Thoracic aorta (tissue), 2 donors: ENCODE measurements at places on chromosomes 1 and 21.
A peak's percentile ranks its signal among the peaks of the same experiment; 100 is the strongest.

- no peaks in the 10 kb centered on the region for H3K36me3 ChIP-seq
- no peaks in the 10 kb centered on the region for H3K27me3 ChIP-seq
- no peak overlapping the region for H3K4me3 ChIP-seq
- no peak for DNase-seq
- no peaks in the 10 kb centered on the region for H3K4me1 ChIP-seq
These were observed 176.9 kb upstream of the VAMP3 start for GRCh38 chr1:7594002-7594713.

- H3K27ac ChIP-seq, result no peak overlapping the region
- H3K36me3 ChIP-seq, result no peaks in the 10 kb centered on the region
These were observed 135.2 kb downstream of the ELAVL4 start for GRCh38 chr1:50243939-50244338.

- no peaks in the 10 kb centered on the region for H3K36me3 ChIP-seq
- H3K4me1 ChIP-seq, result peaks cover 62% of the 10 kb centered on the region
- H3K4me3 ChIP-seq, result no peak overlapping the region
- no peaks in the 10 kb centered on the region for H3K27me3 ChIP-seq
- no peak overlapping the region for H3K27ac ChIP-seq
These were observed 124.2 kb downstream of the AKT3 start for GRCh38 chr1:243725846-243726245.

DNA sequence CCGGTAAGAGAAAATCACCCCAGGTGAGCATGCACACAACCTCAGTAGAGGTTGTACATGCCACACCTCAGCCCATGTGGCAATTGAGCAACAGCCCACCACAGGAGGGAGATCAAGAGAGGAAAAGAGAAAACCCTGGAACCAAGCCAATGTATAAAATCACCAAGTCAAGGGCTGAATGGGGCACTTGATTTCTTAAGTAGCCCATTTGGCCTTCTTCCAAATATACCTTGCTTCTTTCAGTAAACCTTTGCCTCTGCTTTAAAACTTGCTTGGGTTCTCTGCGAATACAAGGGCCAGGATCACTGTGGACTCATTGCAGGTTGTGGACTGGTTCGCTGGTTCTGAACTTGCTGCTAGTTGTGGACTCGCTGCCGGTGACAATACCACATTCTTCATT lies 1814.0 kb downstream of the PLA2G4A start:
- no peak for DNase-seq
- H3K27me3 ChIP-seq, result no peaks in the 10 kb centered on the region
- H3K36me3 ChIP-seq, result no peaks in the 10 kb centered on the region

GRCh38 chr1:41135196-41135947 lies 106.7 kb downstream of the SCMH1 start:
- DNase-seq, result no peak
- no peaks in the 10 kb centered on the region for H3K27me3 ChIP-seq
- H3K27ac ChIP-seq, result no peak overlapping the region
- H3K36me3 ChIP-seq, result peaks cover under 1% of the 10 kb centered on the region
- H3K4me1 ChIP-seq, result no peaks in the 10 kb centered on the region

- H3K27me3 ChIP-seq, result no peaks in the 10 kb centered on the region
- no peaks in the 10 kb centered on the region for H3K36me3 ChIP-seq
- H3K27ac ChIP-seq, result no peak overlapping the region
- no peak for DNase-seq
- H3K4me1 ChIP-seq, result peaks cover 16% of the 10 kb centered on the region
These were observed 2.7 kb upstream of the PLEKHO1 start for GRCh38 chr1:150146849-150147542.

- H3K27me3 ChIP-seq, result no peaks in the 10 kb centered on the region
- H3K36me3 ChIP-seq, result no peaks in the 10 kb centered on the region
- peaks cover 11% of the 10 kb centered on the region for H3K4me1 ChIP-seq
- no peak overlapping the region for H3K4me3 ChIP-seq
- DNase-seq, result no peak
These were observed 6.4 kb downstream of the MYOM3 start for GRCh38 chr1:24105368-24106160.

DNA sequence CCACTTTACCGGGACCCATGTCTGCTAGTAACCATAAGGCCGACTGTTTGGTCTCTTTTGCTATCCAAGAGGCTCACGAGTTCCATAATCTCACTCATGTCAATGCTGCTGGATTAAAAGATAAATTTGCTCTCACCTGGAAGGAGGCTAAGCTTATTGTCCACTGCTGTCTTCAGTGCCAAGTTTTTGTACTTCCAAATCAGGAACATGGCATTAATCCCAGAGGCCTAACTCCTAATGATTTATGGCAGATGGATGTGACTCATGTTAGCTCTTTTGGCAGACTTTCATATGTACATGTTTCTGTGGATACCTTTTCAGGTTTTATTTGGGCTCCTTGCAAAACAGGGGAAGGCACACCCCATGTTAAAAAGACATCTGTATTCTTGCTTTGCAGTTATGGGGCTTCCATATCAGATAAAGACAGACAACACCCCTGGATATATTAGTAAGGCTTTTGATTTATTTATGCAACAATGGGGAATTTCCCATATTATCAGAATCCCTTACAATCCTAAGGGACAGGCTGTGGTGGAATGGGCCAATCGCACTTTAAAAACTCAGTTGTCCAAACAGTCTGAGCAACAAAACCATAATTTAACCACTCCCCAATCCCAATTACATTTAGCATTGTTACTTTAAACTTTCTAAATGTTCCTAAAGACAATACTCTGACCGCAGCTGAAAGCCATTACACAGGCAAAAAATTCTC lies 162.7 kb downstream of the IER5 start:
- H3K4me3 ChIP-seq, result no peak overlapping the region
- DNase-seq, result no peak
- H3K4me1 ChIP-seq, result no peaks in the 10 kb centered on the region
- H3K27me3 ChIP-seq, result no peaks in the 10 kb centered on the region
- no peaks in the 10 kb centered on the region for H3K36me3 ChIP-seq

DNA sequence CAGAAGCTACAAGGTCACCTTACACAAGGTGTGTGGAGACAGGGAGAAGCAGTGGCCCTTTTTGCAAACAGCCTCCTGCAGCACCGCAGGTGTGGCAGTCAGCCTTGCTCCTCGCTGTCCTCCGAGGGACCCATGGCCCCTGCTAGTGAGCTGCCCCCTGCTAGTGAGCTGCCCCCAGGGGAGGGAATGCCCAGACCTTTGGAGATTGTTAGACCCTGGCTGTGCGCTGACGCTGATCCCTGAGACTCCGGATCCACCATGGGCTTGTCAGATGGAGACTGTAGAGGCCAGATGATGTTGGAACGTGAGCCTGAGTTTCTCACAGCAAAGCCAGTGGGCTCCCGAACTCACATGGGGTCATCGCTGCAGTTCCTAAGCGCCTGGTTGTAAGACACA lies 172.2 kb downstream of the NPHP4 start:
- H3K4me1 ChIP-seq, result no peaks in the 10 kb centered on the region
- H3K27me3 ChIP-seq, result no peaks in the 10 kb centered on the region
- H3K27ac ChIP-seq, result no peak overlapping the region
- H3K4me3 ChIP-seq, result no peak overlapping the region
- H3K36me3 ChIP-seq, result no peaks in the 10 kb centered on the region

- H3K36me3 ChIP-seq, result no peaks in the 10 kb centered on the region
- no peaks in the 10 kb centered on the region for H3K4me1 ChIP-seq
- H3K4me3 ChIP-seq, result no peak overlapping the region
- no peak overlapping the region for H3K27ac ChIP-seq
These were observed 39.3 kb upstream of the CSF3R start for GRCh38 chr1:36522021-36522420.

- no peak overlapping the region for H3K27ac ChIP-seq
- H3K4me3 ChIP-seq, result no peak overlapping the region
- no peak for DNase-seq
- no peaks in the 10 kb centered on the region for H3K36me3 ChIP-seq
These were observed 214.0 kb downstream of the ZC3H11B start for GRCh38 chr1:219398815-219399396.

GRCh38 chr1:33057095-33057494 lies 20.4 kb upstream of the AK2 start:
- H3K27me3 ChIP-seq, result no peaks in the 10 kb centered on the region
- H3K4me1 ChIP-seq, result peaks cover 11% of the 10 kb centered on the region
- no peak overlapping the region for H3K27ac ChIP-seq
- H3K36me3 ChIP-seq, result no peaks in the 10 kb centered on the region

DNA sequence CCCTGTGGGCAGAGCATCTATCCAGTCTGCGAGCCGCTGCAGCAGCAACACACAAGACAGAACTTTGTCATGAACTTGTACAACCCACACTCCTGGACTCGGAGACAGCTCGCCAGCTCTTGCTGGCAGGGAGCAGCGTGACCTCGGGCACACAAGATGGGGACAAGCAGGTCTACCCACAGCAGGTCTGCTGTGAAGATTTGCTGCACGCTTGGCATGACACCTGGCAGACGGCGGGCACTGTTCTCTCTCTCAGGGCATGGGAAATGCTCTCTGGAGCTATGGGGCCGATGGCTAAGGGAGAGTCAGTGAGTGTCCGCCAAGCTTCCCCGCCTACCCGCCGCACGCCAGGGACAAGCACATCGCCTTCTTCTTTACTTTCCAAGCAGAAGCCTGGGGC lies 90.0 kb downstream of the STUM start:
- H3K4me3 ChIP-seq, result no peak overlapping the region
- peaks cover 4% of the 10 kb centered on the region for H3K4me1 ChIP-seq
- no peak overlapping the region for H3K27ac ChIP-seq
- peaks cover 10% of the 10 kb centered on the region for H3K36me3 ChIP-seq

- peak overlapping the region; percentile 71 for H3K27ac ChIP-seq
- no peak overlapping the region for H3K4me3 ChIP-seq
- no peaks in the 10 kb centered on the region for H3K36me3 ChIP-seq
- H3K4me1 ChIP-seq, result peaks cover 25% of the 10 kb centered on the region
- DNase-seq, result no peak
These were observed 114.9 kb downstream of the NMNAT2 start for GRCh38 chr1:183303323-183303645.

- H3K36me3 ChIP-seq, result no peaks in the 10 kb centered on the region
- no peak overlapping the region for H3K4me3 ChIP-seq
- H3K4me1 ChIP-seq, result peaks cover 38% of the 10 kb centered on the region
- H3K27ac ChIP-seq, result no peak overlapping the region
- H3K27me3 ChIP-seq, result no peaks in the 10 kb centered on the region
These were observed 150.9 kb downstream of the HLX start for GRCh38 chr1:221029981-221030649.

DNA sequence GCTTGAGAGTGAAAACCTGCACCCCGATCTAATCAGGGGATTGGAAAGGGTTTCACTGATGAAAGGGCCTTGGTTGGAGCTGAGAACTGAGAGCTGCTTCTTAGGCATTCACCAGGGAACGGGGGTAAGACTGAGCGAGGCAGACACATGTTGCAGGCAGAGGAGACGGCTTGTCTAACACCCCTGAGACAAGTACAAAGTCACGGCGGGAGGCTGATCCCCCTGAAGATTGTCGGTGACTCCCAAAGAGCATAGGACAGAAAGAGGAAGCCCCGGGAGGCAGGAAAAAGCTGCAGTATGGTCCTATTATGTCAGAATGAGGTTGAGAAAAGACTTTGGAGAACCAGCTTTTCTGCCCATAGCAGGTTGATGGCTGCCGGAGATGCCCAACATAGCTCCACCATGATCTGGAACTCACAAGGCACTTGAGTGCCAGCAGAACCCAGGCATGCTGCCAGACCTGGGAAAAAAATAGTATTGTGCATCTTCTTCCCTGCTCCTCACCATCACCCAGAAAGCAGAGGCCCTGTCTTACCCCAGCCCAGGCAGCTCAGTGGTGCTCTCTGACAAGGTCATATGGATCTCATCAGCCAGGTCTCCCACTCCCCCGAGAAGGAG lies 463.9 kb upstream of the PROX1 start:
- no peak overlapping the region for H3K4me3 ChIP-seq
- H3K4me1 ChIP-seq, result no peaks in the 10 kb centered on the region
